ENCODE measurements at places on chromosomes 11 and 22. TPM values are rescaled to one million over a fixed set of nuclear protein-coding genes. Genes with fewer than 3 reads are reported as not detected.

- DNase-seq = no peak
Measured at GRCh38 chr11:76086743-76087635, 119.3 kb downstream of the WNT11 start.

OR56A1 gene
- not detected for total RNA-seq

- DNase-seq = peak; percentile 78
Measured at GRCh38 chr11:131977854-131978253, 607.4 kb downstream of the NTM start.

CTTN gene
- 286 TPM for total RNA-seq

TTC36 gene
- total RNA-seq = not detected

Data from A172 (cell line).